ENCODE measurements at places on chromosomes 5 and 9.

DNA sequence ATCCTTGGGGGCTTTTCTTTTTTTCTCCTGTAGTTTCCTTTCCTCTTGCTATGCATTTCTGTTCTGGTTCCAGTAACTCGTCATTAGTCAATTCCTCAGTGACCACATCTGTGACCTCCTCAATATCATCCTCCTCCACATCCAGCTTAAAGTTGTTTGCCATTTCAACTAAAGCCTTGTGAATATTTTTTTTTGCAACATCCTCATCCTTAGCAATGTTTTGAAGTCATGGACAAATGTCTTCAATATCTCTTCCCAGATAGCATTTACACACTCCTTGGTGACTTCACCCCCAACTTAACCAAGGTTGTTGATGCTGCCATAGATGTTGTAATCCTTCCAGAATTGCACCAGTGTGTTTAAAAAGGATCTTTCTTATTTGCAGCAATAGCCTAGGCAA lies 14.7 kb upstream of the ADRB2 start:
- DNase-seq: no peak

DNA sequence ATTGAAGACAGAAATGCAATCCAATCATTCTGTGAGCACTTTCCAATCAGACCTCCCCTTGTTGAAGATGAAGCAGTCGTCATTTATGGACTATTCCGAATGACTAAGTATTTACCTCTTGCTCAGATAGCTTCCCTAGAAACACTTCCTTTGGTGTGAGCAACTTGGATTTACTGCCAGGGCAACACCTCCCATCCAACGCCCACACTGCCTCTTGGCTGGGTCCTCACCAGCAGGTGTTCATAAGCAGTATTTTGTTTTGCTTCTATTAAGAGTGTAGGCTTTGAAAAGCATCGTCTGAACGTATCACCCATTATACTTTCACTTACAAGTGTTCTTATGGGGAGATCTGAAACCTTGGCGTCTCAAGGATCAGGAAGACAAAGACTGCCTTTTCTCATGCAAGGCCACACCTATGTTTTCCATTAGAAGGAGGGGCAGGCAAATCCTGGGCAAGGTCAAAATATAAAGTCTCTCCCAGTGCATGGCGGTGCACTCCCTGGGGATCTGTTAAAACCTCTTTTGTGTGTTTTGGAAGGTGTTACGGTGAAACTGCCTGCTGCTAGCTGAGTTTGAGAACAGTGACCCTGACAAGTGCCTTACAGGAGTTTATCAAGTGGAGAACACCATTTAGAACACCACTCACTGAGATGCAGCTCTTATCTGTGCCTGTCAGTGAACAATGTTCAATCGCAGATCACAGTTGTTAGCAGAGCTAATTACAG lies 10.6 kb upstream of the MARCHF3 start:
- DNase-seq: no peak

- no peak for DNase-seq
Observed at GRCh38 chr5:158676642-158677469, 422.9 kb downstream of the EBF1 start.

- DNase-seq: no peak
Observed at GRCh38 chr5:107636555-107636954, 34.2 kb downstream of the EFNA5 start.

GRCh38 chr9:124306098-124306735 lies 48.5 kb downstream of the NEK6 start:
- DNase-seq: no peak

DNA sequence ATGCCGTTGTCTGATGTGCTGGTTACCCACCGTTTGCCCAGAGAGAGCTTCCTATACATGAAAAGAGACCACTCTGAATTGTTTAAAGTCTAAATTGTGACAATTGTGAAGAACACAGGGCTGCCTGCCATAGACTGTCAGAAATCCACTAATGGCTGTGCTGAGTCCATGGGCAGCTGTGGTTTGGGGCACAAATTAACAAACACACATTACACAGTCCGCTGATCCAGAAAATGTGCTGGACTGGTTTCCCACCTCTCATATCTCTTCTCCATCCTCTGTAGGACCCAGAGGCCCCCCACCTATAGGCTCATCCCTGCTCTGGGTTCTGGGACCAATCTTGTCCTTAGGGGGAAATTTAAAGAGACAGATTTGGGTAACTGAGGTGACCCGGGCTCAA lies 19.0 kb upstream of the LIFR start:
- no peak for DNase-seq

- no peak for DNase-seq
Observed at GRCh38 chr5:159814805-159815585, 101.3 kb upstream of the ADRA1B start.

DNA sequence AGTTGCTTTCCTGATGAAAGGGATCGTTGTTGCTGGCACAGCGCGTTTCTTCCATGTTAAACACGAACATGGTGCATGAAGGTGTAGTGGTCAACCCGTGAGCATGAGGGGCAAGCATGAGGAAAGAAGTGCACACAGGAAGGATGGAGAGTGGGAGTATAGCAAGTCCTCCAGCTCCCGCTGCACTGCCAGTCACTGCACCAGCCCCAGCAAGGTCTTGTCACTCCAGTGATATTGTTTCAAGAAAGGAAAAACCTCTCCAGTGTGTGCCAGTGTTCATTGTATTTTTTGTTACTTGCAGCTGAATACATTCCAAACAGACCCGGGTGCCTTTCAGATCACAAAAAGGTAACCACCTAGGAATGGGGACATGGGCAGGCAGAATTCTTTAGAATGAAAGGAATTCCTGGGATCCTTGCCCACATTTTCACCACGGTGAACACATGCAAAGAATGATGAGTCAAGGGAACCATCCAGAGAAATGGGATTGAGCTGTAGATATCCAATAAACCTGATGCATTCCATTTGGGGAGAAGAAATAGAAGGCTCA lies 186.3 kb downstream of the AOPEP start:
- DNase-seq: no peak

DNA sequence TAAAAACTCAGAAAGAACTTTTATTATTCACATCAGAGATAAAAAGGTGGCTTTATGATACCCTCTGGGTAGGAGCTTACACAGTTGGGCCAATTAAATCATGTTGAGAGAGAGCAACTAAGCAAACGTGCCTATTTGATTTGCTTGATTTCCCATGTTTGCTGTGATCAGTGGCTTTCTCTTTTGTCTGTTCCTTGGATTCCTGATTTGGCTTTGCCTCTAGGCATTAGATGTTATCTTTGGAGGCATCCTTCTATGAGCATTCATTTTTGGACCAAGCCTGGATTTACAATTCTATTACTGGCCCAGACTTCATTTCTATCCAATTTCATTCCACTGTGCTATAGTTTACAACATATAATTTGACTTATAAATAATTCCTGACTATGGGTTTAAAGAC lies 35.9 kb downstream of the VCAN start:
- no peak for DNase-seq

DNA sequence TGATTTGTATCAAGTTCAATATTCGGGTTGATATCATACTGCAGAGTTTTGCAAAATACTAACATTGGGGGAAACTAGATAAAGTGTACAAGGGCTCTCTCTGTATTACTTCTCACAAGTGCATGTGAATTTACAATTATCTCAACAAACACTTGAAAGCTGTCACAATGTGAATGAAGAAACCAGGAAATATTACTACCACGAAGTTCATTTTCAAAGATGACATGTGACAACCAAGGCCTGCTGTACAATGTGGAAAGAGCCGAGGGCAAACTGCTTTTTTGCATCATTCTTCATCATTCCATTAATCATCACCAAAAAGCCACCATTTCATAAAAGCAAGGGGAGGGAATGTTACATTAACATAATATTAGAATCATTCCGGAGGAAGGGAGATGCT lies 310.0 kb downstream of the GLIS3 start:
- no peak for DNase-seq

DNA sequence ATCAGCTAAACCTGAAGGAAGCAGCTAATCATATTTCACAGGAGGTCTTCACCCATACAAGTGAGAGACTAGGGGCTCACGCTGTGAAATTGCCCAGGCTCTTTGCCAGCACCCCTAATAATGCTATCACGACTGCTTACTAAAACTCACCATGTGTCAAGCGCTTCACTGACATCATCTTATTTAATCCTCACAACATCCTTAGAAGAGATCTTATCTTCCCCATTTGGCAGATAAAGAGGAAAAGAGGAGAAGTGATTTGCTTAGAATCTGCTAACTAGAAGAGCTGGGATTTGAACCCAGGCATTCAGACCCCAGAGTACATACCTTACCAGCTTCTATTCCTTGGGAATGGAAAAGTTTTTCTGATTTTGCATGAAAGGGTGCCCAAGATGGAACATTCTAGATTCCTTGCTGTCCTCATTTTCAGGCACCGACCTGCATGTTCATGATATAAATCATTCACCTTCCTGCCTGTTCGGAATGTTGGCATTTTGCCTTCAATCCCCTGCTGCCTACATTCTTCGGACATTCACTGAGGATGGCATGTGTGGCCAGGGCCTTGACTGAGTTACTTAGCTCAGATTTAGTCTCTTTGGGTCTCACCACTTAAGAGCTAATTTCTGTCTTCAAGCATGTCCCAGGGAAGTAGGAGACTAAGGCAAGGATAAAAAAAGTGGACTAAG lies 88.1 kb downstream of the SH3TC2 start:
- DNase-seq: no peak

DNA sequence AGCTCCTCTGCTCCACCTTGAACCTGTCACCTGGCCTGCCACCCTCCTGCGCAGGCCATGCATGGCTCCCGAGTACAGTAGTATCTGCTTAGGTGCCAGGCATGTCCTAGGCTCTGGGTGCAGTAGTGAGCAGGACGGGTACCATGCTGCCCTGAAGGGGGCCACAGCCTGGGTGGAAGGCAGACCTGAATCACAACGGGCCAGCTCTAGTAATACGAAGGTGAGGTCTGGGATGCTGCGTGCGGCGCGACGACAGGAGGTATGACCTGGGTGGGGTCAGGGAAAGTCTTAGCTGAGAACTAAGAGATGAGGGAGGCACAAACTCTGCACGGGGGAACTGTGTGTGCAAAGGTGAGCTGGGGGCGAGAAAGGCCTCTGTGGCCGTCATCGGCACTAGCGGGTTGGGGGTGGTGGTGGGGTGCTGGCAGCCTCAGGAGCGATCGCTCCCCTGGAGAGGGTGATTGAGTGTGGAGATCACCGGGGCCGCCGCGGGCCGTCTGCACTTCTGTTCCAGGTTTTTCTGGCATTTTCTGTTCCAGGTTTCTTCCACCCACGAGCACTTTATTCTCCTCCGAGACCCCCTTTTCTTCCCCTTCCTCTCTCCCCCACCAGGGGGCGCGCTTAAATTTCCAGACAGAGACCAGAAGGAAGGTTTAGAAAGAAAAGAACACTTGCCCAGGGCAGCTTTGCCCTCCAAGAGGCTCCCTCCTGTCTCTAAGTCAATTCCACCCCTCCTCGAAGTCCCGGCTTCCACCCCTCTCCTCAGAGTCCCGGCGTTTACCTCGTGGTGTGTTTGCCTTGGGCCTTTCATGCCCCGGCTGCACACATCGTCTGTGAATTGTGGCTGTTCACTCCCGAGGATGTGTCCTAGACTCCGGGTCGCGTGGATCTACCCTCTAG lies 15.1 kb downstream of the PDLIM4 start:
- DNase-seq: peak; percentile 69

DNA sequence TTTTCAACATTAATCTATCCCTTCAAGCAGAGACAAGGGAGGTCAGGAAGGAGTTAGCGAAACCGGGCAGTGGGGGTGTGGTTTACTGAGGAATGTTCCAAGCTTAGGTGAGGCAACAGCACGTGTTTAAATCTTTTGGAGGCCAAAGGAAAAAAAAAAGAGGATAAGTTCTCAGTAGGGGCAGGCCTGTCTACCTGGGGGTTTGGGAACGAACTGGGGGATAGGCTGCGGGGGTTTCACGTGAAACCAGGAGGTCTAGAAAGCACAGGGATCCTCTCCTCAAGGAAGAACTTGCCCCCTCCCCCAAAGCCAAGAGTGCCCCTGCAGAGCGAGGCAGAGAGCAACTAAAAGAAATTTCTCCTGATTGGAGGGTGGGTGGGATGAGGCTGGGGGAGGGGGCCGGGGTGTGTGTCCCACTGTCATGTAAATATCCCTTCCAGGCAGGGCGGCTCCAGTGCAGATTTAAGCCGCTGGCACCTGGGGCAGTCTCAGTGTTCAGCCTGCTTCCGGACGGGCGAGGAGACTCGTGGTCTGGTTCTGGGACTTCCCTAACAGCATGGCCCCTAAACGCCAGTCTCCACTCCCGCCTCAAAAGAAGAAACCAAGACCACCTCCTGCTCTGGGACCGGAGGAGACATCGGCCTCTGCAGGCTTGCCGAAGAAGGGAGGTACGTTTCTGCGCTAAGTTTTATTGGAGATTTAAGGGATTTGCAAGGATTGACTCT lies 5.5 kb upstream of the SET start:
- peak; percentile 32 for DNase-seq

DNA sequence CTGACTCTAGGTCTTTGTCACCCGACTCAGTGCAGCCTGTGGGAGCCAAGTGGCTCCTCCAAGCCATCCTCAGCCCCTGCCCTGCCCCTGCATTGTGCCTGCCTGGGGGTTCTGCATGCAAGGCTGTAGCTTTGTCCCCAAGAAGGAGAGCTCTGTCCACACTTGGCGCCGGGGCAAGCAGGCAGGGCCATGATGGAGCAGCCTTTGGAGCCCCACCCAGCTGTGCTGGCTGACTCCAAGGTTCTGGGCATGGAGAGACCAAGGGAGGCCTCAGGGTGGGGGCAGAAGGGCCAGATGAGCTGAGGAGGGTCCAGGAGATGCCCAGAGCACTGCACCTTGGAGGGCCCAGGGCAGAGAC lies 226.2 kb downstream of the CACNA1B start:
- DNase-seq: no peak

GRCh38 chr5:17238521-17239041 lies 21.1 kb downstream of the BASP1 start:
- no peak for DNase-seq

DNA sequence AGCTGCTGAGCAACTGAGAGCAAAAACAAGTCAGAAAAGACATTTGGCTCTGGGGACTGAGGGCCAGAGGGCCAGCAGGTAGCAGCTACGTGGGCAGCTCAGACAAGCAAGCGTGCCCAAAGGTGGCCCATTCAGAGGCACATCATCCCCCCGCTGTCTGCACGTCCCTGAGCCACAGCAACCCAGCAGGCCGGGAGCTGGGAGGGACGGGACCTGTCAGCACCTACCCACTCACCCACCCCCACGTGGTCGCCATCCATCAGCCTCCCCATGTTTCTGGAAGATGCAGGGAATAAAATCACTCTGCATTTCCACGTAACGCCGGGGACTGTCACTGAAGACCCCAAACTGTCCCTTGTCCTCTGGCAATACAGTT lies 167.8 kb downstream of the COL23A1 start:
- no peak for DNase-seq

DNA sequence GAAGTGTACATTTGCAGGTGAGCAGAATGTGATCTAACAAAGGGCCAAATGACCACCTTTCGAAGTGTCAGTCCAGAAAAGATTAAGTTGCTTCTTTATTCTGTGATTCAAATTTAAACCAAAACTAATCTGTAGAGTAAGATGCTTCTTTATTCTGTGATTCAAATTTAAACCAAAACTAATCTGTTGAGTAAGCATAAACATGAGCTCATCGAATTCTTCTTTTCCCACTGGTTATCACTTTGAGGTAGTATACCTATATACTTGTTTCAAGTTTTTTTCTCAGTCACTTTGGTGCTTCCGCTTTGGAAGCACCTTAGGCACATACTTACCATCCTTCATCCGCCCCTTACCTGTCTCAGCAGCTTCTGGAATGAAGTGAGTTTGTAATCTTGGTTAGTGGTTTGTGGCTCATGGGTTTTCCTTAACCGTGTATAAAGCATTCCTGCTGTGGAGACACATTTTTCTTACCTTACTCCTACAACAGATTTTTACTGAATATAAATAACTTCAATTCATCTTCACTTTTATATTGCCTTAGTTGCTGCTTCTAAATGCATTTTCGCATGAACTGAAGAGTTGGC lies 40.7 kb upstream of the CTXN3 start:
- no peak for DNase-seq
